ENCODE measurements at places on chromosomes 12 and 14. TPM values are rescaled to one million over a fixed set of nuclear protein-coding genes. Genes with fewer than 3 reads are reported as not detected.

WDR20 gene
- total RNA-seq = 23.2 TPM

OTOGL gene
- total RNA-seq = 0.10 TPM

PLCZ1 gene
- total RNA-seq = not detected

PMEL gene
- total RNA-seq = 1.3 TPM

GLIPR1 gene
- total RNA-seq = 1.7 TPM

GPX2 gene
- not detected for total RNA-seq

NOC4L gene
- 15.4 TPM for total RNA-seq

TDRD9 gene
- not detected for total RNA-seq

RNASE11 gene
- not detected for total RNA-seq

SELPLG gene
- total RNA-seq = 0.15 TPM

DDN gene
- 5.5 TPM for total RNA-seq

NCKAP5L gene
- total RNA-seq = 80.1 TPM

SYNDIG1L gene
- total RNA-seq = not detected

UBR7 gene
- total RNA-seq = 53.4 TPM

WNT5B gene
- total RNA-seq = 51.8 TPM

ARHGEF40 gene
- 29.3 TPM for total RNA-seq

ALDH2 gene
- 0.79 TPM for total RNA-seq

APOF gene
- not detected for total RNA-seq

C12orf42 gene
- not detected for total RNA-seq

KRT6A gene
- not detected for total RNA-seq

KIAA0586 gene
- 34.4 TPM for total RNA-seq

GPR132 gene
- total RNA-seq = 0.63 TPM

ZFYVE26 gene
- 12.3 TPM for total RNA-seq

PLEKHH1 gene
- 0.30 TPM for total RNA-seq

KLRC2 gene
- total RNA-seq = not detected

RASSF8 gene
- total RNA-seq = 24.5 TPM

MDM2 gene
- total RNA-seq = 85.5 TPM

SSTR1 gene
- not detected for total RNA-seq

RNASE1 gene
- not detected for total RNA-seq

CMA1 gene
- total RNA-seq = not detected

MMP17 gene
- 2.3 TPM for total RNA-seq

PRIM1 gene
- 52.3 TPM for total RNA-seq

PTGER2 gene
- 0.36 TPM for total RNA-seq

CCDC175 gene
- total RNA-seq = not detected

VWF gene
- total RNA-seq = 0.73 TPM

CEBPE gene
- not detected for total RNA-seq

OR6C2 gene
- not detected for total RNA-seq

MAGOHB gene
- total RNA-seq = 65.2 TPM

FAIM2 gene
- 0.67 TPM for total RNA-seq

EPYC gene
- not detected for total RNA-seq

CABP1 gene
- total RNA-seq = 1.7 TPM

ACOT4 gene
- not detected for total RNA-seq

ENDOU gene
- total RNA-seq = not detected

ERP27 gene
- total RNA-seq = not detected

ETFBKMT gene
- 1.0 TPM for total RNA-seq

NDRG2 gene
- total RNA-seq = 5.8 TPM

SLC24A4 gene
- total RNA-seq = 0.02 TPM

EXOC3L4 gene
- not detected for total RNA-seq

APPL2 gene
- total RNA-seq = 16.1 TPM

KIF26A gene
- total RNA-seq = 72.1 TPM

AICDA gene
- total RNA-seq = not detected

CLEC4D gene
- not detected for total RNA-seq
